Naive thymus-derived CD8-positive, alpha-beta T cell (primary cell): ENCODE measurements at places on chromosomes 11 and 22. TPM values are rescaled to one million over a fixed set of nuclear protein-coding genes. Genes with fewer than 3 reads are reported as not detected.

- no peak for DNase-seq
These were observed 15.3 kb upstream of the ANKK1 start for GRCh38 chr11:113372309-113372708.

GRCh38 chr11:118933486-118933885 is 7.8 kb upstream of the BCL9L start:
- DNase-seq, result no peak

DNA sequence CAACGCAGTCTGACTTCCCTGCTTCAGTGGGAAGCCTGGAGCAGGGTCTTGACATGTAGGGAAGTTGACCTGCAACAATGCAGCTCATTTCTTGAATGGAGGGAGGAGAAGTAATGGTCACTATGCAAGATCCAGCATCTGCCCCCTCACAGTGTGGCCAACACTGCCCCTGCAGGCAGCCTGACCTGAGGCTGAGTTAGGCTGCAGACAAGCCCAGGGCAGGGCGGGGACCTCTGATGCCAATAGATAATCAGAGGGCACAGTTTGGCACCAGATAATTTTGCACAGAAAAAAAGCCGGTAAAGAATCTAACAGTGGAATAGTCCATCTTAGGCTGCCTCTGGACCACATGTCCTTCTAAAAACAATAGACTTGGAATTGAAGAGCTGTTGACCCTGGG is 182.3 kb downstream of the DSCAML1 start:
- no peak for DNase-seq

GRCh38 chr11:96474263-96474662 is 84.5 kb downstream of the JRKL start:
- DNase-seq, result no peak

DNA sequence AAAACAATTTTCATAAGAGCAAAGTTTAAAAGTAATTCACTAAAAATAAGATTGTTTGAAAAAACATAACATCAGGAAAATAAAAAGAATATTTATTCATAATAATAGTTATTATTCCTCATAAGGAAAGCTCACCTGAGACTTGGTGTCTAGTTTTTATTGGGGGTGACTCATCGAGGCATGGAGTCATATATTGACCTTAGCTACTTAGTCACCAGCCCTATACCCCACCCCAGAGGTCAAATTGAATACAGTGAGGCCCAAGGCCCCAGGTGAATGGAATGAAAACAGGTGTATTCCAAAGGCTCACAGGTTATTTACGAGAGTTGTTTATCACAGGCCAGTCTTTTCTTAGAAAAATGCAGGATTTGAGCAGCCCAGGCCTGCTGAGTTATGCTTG is 36.9 kb downstream of the CNTF start:
- DNase-seq, result no peak

DNA sequence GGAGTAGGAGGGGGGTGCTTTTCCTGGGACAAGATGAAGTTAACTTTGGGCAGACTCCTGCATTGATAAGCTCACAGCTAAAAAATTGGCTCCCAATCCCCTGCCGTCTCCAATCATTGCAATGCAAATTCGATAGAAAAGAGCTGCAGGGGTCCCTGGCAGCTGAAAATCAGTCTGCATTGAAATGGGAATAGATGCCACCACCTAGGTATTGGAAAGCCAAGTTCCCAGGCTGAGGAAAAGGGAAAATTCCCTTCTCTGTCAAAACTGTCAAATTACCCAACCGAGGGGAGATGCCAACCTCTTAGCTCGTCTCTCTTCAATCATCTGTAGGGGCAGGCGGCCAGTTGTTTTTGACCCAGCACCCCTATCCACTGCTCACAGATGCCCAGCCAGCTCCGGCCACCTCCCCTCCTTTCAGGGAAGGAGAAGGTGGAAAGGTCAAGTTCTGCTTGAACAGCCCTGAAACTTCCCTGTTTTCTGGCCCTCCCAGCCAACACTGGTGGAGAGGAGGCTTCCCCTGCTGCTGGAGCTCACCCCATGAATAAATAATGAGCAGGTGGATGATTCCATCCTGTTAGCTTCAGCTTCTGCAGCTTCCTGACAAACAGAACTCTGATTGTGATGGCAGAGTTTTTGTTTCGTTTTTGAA is 916.3 kb downstream of the TBC1D22A start:
- DNase-seq, result no peak

GRCh38 chr22:38570779-38571364 is 889 bp upstream of the DMC1 start:
- peak; percentile 25 for DNase-seq

GRCh38 chr22:38468443-38469305 is 778 bp downstream of the KDELR3 start:
- DNase-seq, result no peak

DNA sequence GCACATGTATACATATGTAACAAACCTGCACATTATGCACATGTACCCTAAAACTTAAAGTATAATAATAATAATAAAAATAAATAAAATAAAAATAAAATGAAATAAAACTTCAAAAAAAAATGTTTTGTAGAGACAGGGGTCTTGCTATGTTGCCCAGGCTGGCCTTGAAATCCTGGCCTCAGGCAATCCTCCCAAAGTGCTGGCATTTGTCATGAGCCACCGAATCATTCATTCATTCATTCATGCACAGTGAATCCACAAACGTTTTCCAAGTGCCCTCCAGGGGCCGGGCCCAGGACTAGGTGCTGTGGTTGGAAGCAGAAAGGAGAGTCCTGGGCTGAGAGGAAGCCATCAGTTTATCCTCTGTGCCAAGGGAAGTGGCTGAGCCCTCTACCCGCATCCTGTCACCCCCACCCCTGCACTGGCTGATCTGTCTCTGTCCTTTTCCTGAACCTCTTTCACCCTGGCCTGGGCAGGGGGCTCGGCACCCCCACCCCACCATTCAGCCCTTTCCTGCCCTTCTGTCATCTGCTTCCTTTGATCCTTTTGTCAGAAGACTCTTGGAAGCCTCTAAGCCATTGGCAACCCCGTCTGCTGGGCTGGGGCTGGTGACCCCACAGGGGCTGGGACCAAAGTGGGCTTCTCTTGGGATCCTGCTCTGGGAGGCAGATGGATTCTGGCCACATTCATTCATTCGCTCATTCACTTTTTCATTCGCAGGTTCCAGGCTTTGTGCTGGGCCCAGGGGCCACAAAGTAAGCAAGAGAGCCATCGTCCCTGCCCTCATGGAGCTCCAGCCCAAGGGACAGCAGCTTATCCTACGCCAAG is 84.3 kb downstream of the IGLL1 start:
- DNase-seq, result no peak

- no peak for DNase-seq
These were observed 178.2 kb downstream of the LRRC4C start for GRCh38 chr11:41281131-41281742.

GRCh38 chr11:8261921-8262551 is 1.6 kb downstream of the LMO1 start:
- DNase-seq, result no peak

GRCh38 chr11:1733716-1734640 is 16.4 kb downstream of the IFITM10 start:
- DNase-seq, result no peak

- DNase-seq, result no peak
These were observed 116.8 kb downstream of the RRAS2 start for GRCh38 chr11:14242187-14242586.

GRCh38 chr22:25928038-25928437 is 186.1 kb downstream of the MYO18B start:
- DNase-seq, result no peak

- DNase-seq, result no peak
These were observed 7.1 kb downstream of the EWSR1 start for GRCh38 chr22:29275167-29275566.

DNA sequence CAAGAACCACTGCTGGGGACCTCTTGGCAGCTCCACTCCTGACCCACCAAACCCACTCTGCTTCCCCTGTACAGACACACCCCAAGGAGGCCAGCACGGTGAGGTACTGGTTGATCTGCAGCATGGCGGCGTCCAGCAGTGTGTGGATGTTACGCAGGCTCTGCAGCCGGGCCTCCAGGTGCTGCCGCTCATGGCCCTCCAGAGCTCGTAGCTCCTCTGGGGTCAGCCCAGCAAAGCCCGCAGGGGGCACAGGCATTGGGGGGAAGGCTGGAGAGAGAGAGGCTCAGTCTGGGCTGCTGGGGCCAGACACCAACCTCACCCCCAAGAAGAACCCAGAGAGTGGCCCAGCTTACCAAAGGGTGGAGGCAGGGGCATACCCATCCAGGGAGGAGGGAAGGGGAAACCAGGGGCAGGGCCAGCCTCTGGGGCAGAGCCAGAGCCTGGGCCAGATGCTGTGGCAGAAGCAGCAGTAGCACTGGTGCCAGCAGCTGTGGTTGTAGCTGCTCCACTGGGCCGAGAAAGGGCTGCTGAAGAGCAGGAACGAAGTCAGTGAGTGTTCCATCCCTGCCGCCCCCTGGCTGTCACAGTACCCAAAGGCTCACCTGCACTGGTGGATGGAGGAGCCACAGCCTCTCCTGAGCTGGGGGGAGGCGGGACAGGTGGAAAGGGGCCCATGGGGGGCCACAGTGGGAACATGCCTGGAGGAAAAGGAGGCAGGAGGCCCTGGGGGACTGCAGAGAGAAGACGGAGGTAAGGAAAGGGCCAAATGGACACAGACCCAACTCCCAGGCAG is 4.5 kb downstream of the SYVN1 start:
- no peak for DNase-seq

DNA sequence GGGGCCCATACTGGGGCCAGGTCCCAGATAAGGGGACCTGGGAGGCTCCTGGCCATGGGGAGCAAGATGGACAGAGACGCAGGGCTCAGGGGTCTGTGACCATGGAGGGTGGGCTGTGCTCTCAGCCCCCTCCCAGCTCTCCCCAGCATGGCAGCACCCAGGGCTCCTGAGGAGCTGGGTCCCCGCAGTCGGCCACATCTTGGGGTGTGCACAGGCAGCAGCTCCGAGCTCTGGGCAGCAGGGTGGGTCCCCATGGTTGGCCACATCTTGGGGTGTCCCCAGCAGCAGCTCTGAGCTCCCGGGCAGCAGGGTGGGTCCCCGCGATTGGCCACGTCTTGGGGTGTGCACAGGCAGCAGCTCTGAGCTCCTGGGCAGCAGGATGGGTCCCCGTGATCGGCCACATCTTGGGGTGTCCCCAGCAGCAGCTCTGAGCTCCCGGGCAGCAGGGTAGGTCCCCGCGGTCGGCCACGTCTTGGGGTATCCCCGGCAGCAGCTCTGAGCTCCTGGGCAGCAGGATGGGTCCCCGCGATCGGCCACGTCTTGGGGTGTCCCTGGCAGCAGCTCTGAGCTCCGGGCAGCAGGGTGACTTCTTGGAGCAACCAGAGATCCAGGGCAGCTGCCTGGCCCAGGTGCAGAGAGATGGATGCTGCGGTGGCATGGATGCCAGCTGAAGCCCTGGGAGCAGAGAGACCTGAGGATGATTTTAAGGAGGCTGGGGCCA is 18.3 kb upstream of the MUC5B start:
- peak; percentile 1 for DNase-seq

DNA sequence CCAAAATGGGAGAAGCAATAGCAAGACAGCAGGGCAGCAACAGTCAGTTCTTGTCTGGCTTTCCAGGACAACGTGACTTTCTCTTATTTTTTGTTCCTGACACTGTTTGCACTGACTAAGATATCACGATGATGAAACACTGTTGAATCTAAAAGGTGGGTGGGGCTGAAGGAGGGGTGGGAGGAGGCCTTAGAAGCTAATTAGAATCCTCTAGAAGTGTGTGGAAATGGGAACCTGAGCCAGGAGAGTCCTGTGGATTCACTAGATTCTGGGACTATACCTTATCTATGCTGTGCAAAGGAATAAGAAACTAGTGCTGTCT is 300.3 kb downstream of the ST3GAL4 start:
- no peak for DNase-seq

DNA sequence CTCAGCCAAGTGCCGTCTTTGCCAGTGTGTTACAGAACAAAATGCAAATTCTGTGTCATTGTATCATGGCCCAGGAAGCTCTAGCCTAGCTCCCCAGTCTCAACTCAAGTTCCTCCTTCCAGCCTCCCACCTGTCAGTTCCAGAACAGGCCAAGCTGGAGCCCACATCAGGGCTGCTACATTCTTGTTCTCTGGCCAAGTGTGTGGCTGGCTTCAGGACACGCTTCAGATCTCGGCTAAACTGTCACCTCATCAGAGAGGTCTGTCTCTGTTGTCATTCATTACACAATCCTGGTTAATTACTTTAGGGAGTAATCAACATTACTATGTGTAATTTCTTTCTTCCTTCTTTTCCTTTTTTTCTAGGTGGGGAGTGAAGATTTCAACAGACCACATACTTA is 347.0 kb upstream of the SYN3 start:
- DNase-seq, result no peak

- no peak for DNase-seq
These were observed 1343.7 kb downstream of the BRD1 start for GRCh38 chr22:48483764-48484528.

- no peak for DNase-seq
These were observed 36.6 kb upstream of the NFAM1 start for GRCh38 chr22:42468841-42469240.

GRCh38 chr11:2926611-2927051 is 2.6 kb downstream of the PHLDA2 start:
- DNase-seq, result no peak

GRCh38 chr22:27749597-27750225 is 51.8 kb downstream of the MN1 start:
- DNase-seq, result no peak

- DNase-seq, result no peak
These were observed 11.6 kb downstream of the MMP3 start for GRCh38 chr11:102831489-102832440.

DNA sequence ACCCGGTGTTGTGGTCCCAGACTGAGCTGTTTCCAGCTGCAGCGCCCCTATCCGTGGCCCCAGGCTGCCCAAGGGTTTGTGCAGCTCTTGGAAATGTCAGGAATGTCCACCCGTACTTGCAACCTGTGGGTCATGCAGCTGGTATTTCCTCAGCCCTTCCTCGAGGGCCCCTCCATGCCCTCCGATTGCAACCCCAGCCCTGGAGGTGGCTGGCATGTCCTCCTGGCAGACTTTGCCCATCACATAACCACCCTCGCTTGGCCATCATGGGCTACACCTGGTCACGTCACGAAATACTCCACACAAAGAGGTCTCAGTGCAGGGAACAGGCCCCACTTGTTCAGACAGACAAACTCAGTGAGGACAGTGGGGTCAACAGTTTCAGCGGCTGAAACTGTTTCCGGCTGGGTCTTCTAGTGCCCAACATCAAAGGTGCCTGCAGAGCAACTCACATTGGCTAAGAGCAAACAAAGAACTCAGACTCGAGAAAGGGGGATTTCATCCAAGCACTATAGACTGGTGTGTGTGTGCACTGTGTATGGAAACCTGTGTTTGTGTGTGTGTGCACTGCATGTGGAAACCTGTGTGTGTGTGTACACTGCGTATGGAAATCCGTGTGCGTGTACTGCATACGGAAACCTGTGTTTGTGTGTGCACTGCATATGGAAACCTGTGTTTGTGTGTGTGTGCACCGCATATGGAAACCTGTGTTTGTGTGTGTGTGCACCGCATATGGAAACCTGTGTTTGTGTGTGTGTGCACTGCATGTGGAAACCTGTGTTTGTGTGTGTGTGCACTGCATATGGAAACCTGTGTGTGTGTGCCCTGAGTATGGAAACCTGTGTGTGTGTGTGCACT is 72.8 kb upstream of the CCND1 start:
- no peak for DNase-seq

The OR52H1 gene
- total RNA-seq, result not detected

The OR9G4 gene
- total RNA-seq, result not detected

The CNGA4 gene
- total RNA-seq, result 0.70 TPM

The LMO2 gene
- 0.47 TPM for total RNA-seq

The FOXRED2 gene
- 6.8 TPM for total RNA-seq

The FRMD8 gene
- total RNA-seq, result 48.6 TPM

The RGL4 gene
- 12.3 TPM for total RNA-seq

The CHRDL2 gene
- total RNA-seq, result not detected

The BIK gene
- total RNA-seq, result 2.6 TPM
